ENCODE measurements at places on chromosomes 12 and 14. TPM values are rescaled to one million over a fixed set of nuclear protein-coding genes. Genes with fewer than 3 reads are reported as not detected.

DNA sequence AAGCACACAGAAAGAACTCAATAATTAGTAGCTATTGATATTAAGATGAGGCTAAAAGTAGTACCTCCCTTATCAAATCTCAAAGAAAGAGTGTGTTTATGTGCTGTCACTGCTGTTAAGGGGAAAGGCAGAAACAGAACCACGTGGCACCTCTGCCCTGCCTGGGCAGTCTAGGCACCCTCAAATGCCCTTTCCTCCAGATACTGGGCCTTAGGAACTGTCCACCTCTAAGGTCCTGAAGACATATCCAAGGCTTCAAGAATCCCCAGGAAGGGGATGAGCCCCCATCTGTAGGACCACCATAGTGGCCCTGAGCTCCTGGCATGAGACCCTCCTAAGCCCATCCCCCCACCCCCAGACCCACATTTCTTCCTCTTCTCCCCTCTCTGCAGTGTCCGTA, 29.1 kb downstream of the NGB start:
- no peaks in the 10 kb centered on the region for H3K27me3 ChIP-seq
- H3K4me3 ChIP-seq: no peak overlapping the region
- H3K27ac ChIP-seq: no peak overlapping the region

Gene RNF212B
- not detected for total RNA-seq

Gene KLRB1
- 7.6 TPM for total RNA-seq

DNA sequence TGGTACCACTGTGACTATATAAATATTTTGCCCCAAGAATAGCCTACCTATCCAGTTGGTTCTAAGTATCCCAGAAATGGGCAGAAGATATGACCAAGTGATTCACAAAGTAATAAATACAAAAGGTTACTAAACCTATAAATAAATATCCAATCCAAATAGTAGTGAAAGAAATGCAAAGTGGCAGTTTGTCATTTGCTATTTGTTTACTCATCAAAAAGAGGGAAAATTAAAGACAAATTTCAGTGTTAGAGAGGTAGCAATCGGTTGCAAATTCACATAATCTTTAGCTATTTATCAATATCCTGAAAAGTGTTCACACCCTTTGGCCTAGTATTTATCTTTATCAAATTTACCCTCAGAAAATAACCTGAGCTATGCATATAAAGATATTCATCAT, 136.4 kb upstream of the NPAS3 start:
- no peak for DNase-seq
- no peak overlapping the region for H3K4me3 ChIP-seq
- no peaks in the 10 kb centered on the region for H3K4me1 ChIP-seq
- H3K27ac ChIP-seq: no peak overlapping the region
- H3K27me3 ChIP-seq: no peaks in the 10 kb centered on the region
- no peaks in the 10 kb centered on the region for H3K36me3 ChIP-seq

Gene LRP1-AS
- total RNA-seq: not detected

DNA sequence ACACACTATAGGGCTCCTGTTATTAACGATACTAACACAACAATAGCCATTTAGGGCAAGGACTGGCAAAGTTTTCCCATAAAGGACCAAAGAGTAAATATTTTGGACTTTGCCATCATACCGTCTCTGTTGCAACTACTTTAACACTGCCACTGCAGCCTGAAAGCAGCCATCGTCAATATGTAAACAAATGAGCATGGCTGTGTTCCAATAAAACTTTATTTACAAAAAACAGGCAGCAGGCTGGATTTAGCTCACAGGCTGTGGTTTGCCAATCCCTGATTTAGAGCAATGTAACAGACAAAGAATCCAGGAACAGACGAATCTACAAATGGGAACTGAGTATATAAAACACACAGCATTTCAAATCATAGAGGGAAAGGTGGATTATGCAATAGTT, 84.1 kb downstream of the FRMD6 start:
- no peak overlapping the region for H3K27ac ChIP-seq
- H3K4me3 ChIP-seq: no peak overlapping the region
- no peaks in the 10 kb centered on the region for H3K4me1 ChIP-seq
- H3K36me3 ChIP-seq: no peaks in the 10 kb centered on the region

Gene KRT5
- not detected for total RNA-seq

DNA sequence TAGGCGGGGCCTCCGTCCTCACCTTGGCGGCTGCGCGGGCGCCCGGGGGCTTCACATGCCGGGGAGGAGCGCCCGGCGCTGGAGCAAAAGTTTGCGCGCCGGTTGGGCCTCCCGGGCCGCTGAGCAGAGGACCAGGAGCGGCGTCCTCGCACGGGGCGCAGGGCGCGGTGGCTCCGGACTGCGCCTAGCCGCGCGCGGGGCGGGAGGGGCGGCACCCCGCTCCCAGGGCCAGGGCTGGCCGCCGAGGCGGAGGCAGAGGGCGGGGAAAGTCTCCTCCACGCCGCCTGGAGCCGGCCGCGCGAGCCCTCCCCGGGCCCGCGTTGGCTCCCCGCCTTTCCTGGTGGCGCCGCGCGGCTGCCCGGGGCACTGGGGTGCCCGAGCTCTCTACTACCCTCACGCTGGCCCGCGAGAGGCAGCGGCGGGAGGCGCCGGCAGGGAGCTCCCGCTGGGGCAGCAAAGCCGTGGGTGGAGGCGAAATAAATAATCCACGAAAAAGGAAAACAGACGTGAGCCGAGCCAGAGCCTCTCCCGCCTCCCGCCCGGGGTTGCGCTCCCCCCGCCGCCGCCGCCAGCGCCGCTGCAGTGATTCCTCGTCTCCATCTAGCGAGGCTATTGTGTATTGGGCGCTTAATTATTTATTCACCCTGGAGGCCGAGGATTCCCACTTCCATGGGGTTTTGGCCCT, 400 bp upstream of the PRIMA1 start:
- peaks cover 6% of the 10 kb centered on the region for H3K27me3 ChIP-seq
- no peaks in the 10 kb centered on the region for H3K36me3 ChIP-seq
- H3K4me3 ChIP-seq: no peak overlapping the region
- DNase-seq: no peak
- H3K27ac ChIP-seq: no peak overlapping the region

Gene WNK1
- 176 TPM for total RNA-seq
